Heart left ventricle (tissue), 16 donors: ENCODE measurements at places on chromosomes 3 and 15. TPM values are rescaled to one million over a fixed set of nuclear protein-coding genes. Genes with fewer than 3 reads are reported as not detected.

DNA sequence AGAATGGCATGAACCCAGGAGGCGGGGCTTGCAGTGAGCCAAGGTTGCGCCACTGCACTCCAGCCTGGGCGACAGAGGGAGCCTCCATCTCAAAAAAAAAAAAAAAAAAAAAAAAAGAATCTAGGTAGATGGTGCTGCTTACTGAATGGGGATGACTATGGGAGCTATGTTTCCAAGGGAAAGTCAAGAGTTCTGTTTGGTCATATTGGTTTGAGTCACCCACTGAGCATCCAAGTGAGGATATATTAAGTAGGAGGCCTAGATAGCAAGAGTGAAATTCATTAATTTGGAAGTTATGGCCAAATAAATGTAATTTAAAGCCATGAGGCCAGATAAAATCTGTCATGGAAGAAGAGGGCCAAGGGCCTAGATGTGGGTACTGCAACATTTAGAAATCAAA, 9.0 kb upstream of the UACA start:
- DNase-seq, result no peak

- no peak for DNase-seq
Measured at GRCh38 chr3:13557417-13557816, 8.5 kb downstream of the FBLN2 start.

DNA sequence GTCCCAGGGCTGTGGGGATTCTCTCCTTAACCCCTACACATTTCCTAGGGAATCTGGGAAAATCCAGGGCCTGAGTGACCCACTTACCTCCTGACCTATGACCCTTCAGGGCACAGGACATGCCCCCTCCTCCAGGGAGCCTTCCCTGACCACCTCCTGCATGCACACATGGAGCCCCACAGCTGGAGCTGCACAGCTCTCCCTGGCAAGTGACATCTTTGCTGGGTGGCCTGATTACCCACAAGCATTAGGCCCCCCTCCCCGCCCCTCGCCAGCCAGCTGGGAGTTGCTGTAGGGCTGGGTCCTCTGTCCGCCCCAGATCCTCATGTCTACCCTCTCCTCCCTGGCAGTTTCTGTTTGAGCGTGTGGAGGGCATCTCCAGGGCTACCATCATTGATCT, 21.4 kb downstream of the HDAC11 start:
- no peak for DNase-seq

DNA sequence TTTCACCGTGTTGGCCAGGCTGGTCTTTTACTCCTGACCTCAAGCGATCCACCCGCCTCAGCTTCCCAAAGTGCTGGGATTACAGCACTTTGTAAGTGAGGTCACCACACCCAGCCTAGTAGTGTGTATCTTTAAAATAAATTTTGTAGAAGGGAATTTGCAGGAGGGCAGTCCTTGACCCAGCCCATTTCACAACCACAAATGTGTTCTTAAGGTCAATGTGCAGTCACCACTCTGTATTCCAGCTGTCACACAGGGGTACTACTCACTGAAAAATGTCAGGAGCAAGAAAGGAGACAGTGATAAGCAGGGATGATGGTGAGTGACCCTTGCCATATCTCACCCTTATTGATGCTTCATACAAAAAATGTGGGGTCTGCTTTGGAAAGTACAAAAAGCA, 98.5 kb downstream of the FRMD5 start:
- no peak for DNase-seq

- DNase-seq, result peak; percentile 2
Measured at GRCh38 chr15:101490408-101490891, 943 bp upstream of the PCSK6 start.

DNA sequence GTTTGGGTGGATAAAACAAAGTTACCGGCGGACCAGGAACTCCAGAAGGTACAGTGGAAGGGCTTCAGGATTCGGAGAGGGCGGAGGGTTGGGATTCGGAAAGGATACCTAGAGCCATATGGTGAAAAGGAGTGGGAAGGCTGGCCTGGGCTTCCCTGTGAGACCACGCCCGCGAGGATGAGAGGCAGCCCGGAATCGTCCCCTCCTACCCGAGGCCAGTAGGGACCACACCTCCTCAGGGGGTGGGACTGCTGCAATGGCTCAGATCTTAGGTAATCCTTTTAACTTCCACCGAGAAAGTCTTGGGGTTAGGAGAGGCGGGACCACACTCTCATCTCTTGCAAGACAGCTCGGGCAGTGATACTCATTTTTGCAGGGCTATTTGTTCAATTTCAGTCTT, 511.3 kb downstream of the OCA2 start:
- no peak for DNase-seq

- DNase-seq, result no peak
Measured at GRCh38 chr3:145133281-145133680, 1027.7 kb downstream of the PLOD2 start.

- DNase-seq, result no peak
Measured at GRCh38 chr15:31397851-31398661, 71.4 kb downstream of the KLF13 start.

DNA sequence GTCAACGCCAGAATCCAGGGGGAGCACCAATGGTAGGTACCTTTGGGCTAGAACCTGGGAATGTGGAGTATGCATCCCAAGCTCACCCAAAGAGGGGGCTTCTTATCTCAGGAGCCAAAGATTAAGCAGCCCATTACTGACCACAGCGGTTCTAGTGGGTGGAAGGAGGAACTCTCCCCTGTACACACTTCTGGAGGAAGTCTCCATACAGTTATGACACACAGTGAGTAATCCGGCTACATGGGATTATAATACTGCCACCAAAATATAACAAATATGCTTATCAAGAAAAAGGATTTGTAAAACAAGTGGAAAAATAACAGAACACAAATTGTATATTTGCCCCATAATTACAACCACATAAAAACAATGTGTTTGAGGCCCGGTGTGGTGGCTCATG, 8.4 kb downstream of the MYO1E start:
- no peak for DNase-seq

DNA sequence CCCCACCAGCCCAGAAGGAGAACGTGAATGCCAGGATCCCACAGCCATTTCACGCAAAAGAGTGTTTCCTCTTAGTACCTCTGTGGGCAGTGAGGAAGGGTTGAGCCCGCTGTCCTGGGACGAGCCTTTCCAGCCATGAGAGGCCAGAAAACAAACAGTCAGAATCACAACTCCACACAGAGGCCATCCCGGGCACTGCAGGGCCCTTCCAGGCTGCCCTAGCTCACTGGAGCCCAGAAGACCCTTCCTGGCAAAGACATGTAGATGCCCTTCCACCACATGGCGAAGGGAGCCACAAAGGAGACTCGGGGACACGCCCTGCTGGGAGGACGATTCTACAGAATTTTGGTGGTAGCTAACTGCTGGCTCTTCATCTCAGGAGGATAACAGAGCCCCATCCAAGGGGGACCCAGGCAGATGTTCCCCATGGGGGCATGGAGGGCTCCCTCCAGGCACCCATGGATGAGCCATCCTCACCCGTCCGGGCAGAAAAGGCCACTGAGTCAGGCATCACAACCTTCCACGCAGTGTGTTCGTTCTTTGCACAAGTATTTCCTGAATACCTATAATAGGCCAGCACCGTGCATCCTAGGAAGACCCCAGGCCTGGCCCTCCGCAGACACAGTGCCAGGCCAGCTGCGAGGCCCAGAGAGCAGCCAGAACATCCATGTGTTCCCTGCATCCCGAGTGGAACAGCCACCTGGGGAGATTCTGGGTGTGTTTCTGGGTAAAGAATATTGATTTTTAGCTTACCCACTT, 47.2 kb downstream of the SLC12A8 start:
- peak; percentile 60 for DNase-seq

DNA sequence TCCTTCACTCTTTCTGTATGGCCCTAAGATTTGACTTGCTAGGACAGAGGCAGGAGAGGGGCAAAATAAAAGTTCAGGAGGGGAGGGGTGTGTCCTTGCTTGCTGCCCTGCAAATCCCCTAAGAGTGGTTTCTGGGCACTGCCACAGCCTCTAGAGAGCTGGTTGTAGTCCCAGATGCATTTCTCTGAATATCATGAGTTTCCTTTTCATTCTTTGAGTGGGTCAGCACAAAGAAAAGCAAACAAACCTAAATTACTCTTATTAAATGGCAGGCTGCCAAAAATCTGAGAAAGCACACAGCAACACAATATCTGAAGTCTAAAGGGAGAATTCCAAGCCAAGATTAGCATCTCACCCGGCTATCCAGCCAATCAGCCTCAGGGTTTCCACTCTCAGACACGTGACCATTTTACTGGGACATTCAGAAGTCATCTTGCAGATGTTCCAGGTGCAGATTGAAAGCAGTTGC, 919.3 kb downstream of the TUSC7 start:
- DNase-seq, result no peak

DNA sequence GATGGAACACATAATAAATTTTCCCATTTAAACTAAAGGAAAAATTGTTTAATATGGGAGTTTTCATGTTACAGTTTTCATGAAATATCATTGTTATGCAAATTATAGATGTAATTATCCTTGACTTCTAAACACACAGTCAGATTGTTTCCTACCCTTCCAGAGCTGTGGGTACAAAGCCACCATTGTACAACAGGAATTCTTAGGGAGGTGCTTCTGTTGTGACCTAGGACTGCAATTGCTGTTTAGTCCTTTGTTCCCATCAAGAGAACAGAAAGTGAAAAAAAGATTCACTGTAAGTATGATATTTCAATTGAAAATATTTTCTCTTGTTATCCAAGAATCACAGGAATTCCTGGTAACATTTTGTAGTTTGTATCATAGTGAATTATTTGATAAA, 455.3 kb upstream of the NAALADL2 start:
- no peak for DNase-seq

- no peak for DNase-seq
Measured at GRCh38 chr15:80971143-80971542, 18.5 kb downstream of the MESD start.

DNA sequence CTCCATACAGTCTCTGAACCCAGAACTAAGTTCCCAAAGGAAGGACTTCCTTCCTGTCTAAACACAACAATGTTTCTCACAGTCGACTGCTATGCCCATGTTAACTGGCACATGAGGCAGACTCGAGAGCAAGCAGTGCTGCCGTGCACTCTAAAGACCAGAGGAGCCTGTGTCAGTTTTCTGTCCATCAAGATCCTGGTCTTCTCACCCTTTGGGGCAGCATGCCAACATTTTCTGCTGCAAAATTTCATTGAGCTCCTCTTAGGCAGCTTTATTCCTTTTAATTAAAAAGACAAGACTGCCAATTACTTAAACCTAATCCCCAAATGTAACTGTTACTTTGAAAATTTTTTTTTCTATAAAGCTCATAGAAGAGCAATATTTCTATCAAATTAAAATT, 205.1 kb downstream of the GAP43 start:
- DNase-seq, result no peak

GRCh38 chr3:102006812-102007485, 157.6 kb downstream of the NFKBIZ start:
- no peak for DNase-seq

- no peak for DNase-seq
Measured at GRCh38 chr3:77380136-77380535, 340.2 kb downstream of the ROBO2 start.

DNA sequence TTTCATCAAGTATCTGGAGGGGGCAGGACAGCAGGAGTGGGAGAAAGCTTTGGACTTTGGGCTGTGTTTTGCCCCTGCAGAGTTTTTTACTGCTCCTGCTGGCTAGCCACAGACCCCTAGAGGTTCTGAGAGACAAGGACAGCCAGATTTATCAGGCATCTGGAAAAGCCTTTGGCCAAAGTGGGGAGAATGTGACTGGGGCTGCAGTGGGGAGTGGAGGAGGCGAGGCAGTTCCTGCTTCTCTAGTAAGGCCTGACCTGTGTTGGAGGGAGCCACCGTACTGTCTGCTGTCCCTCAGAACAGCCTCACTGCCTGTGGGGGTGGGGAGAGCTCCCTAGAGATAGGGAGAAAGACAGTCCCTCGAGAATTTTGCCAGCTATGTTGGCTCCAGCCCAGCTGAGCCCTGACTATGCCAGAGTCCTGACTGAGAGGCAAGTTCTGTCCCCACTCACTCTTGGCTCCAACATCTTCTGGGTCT, 2.2 kb downstream of the ALPK3 start:
- peak; percentile 76 for DNase-seq

DNA sequence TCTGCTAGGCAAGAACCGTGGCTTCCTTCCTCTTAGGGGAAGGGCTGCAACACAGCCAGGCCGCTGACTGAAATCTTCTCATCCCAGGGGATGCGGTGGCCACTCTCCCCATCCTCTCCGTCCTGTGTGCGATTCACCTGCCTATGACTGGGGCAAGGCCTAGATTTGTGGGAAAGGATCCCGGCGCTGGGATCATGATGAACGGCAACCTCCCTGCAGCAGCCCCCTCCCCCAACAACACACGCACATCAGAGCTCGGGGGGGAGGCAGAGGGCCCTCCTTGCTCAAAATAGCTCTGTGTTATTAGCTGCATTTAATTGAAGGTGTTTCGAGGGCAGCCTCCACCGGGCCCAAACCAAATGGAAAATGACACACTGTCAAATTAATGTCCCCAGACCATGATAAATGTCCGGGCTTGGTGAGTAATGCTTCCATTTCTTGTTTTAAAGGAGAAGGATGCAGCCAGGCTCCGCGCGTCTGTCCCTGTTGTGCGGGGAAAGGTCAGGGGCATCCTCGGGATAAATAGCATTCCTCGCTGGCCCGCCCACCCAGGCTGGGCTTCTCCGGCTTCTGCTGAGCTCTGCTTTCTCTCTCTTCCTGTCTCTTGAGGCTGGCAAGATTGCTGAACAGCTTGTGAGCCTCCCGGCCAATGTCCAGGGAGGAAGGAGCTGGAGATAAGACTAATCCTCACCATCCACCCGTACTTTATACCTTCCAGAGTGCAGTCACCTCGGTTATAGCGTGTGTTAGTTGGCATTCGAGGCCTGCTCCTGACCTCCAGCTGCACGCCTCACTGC, 56.4 kb upstream of the TLE3 start:
- DNase-seq, result peak; percentile 65

DNA sequence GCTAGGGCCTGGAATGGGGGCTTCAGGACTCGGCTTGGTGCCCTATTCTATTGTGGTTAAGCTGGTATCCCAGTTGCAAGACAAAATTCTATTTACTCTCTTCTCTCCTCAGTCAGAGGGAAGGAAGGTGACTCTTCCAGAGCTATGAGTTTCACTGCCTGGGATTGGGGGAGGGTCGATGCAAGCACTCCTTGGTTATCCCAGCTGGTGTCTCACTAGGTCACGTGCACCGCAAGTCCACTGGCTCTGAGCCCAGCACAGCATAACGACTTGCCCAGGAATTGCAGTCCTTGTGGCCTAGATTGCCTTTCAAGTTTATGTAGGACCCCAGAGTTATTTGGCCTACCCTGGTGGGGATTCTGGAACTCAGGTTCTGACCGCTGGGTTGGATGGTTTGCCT, 958.8 kb downstream of the IGSF11 start:
- DNase-seq, result peak; percentile 5

The SLC7A14 gene
- total RNA-seq, result not detected

The GPR176 gene
- 4.1 TPM for total RNA-seq

The WDR48 gene
- total RNA-seq, result 17.9 TPM

The RNF7 gene
- total RNA-seq, result 75.7 TPM

The SLC2A2 gene
- total RNA-seq, result not detected

The DPPA2 gene
- total RNA-seq, result not detected

The GRAMD2A gene
- total RNA-seq, result 0.45 TPM

The FAM174B gene
- 9.6 TPM for total RNA-seq

The ARGFX gene
- not detected for total RNA-seq
